ENCODE measurements at places on chromosomes 5 and 9.

DNA sequence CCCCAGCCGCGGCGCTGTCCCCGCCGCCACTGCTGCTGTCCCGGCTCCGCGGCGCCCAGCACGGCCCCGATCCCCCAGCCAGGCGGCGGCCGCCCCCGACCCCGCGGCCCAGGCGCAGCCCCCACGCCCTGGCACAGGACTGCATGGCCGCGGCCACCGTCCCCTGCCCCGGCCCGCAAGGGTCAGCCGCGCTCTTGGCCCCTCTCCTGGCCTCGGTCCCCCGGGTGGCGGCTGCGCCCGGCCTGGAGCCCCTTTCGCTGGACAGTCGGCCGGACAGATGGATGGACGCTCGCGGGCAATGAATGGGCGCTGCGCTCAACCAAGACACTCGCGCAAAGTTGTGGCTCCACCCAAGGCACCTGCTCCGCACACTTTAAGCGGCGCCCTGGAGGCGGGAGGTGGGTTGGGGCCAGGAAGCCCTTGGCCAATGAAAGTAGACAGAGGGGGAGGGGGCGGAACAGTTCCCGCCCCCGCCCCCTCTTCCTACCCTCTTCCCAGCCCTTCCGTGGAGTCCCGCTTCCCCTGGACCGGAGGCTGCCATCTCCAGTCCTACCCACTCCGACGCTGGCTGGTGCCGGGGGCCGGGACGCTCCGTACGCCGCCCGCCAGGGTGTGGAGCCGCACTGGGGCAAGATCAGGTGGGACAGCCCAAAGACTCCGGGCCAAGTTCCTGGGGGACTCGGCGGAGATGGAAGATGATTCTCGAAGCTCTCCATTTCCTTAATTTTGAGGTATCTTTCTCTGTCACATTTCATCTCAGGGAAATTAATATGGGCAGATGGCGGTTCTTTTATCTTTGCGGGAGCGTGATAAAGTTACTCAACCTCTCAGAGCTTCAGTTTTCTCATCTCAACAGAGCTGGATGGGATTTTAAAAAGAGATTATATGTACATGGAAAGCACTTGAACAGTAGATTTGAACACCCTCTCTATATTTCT lies at the start of gene GLDC:
Gene GLDC (minus strand): TSS at position 375 of the 938 bp plus-strand sequence. CDS start 230 bp downstream, at position 145.
- peak; percentile 3 for DNase-seq

DNA sequence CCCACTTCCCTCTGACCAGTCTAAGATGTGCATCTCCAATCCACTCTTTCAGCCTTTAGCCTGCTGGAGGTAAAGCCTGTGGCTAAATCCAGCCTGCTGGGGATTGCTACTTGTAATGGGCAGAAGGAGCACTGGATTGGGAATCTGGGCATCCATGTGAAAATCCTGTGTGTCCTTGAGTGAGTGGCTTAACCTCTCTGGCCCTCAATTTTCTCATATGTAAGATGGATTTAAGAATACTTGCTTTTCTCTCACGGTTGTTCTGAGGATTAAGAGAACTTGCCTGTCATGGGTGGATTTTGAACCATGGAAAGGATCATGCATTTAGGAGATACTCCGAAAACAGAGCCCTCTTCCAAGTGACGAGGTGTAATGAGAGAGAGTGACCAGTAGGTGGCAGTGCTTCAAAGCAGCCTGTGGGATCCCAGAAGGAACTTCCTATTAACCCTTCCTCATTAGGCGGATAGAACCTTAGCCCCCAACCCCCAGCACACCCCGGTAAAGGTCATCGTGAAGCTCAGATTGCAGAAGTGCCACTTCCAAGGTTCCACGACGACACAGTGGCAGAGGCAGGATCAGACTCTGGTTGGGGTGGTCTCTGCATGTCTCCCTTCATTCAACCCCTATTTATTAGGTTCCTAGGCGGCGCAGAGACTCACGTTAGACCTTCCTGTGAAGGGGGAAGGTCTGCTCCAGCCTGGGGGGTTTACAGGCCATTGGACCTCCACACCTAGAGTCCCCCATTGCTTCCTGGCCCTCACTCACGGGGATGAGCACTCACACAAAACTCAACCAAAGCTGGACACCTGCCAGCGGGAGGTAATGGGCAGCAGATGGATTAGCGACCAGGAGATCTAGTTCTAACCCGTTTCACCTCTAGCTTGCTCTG lies 68.7 kb upstream of the ZNF618 start:
- no peak for DNase-seq

GRCh38 chr5:132389585-132390286 lies 20.2 kb downstream of the SLC22A5 start:
- DNase-seq = no peak

- no peak for DNase-seq
Measured at GRCh38 chr5:170315154-170315553, 17.6 kb upstream of the LCP2 start.

DNA sequence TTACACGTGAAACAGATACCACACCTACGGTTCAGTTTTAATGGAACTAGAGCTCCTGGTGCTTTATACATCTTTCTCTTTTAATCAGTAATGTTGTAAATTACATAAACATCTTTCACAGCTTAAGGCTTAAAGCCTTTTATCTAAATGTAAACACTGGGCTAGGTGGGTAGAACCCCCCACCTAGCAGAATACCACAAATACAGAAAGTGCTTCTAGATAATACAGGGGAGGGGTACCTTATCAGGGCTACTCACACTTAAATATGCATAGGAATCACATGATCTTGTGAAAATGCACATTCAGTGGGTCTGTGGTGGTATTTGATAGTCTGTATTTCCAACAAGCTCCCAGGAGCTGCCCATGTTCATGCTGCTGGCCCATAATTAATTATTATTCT lies 256.4 kb upstream of the TARS1 start:
- DNase-seq = no peak

DNA sequence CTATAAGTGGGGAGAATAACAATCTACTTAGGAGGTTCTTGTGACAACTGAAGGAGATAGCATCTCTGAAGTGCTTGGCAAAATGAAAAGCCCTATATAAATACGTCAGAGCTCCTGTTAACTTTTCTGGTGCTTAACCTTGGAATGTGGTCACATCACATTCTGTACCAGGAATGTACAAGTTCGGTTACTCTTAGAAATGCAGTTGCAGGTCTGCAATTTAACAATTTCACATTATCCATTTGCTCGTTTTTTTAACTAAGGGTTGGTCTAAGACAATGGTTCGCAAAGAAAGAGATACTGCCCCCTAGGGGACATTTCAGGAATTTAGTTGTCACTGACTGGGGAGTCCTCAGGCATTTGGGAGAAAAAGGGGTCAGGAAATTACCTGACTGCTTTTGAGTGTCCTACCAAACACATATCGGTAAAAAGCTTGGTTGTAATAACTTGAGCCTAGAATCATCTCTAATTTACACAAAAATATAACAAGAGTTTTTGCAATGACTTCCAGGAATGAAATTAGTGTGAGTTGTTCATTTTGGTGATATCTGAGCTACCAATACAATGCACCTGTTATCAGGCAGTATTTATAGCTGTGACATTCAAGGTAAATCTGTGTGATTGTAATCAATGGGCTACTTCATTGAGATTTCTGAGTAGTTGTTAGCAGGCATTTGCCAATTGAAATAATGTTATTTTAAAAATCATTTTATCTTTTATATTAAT lies 5.4 kb upstream of the HBEGF start:
- DNase-seq = peak; percentile 39

DNA sequence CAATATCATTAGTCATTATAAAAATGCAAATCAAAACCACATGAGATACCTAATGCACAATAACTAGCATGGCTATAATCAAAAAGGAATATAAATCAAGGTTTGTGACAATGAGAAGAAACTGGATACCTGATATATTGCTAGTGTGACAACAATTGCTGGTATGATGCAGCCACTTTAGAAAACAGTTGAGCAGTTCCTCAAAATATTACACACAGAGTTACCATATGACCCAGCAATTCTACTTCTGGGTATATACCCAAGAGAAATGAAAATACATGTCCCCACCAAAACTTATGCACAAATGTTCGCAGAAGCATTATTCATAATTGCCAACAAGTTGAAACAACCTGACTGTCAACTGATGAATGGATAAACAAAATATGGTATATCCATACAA lies 339.7 kb upstream of the POU5F2 start:
- DNase-seq = no peak
